PC-9 (cell line): ENCODE measurements at places on chromosomes 16 and 17.

DNA sequence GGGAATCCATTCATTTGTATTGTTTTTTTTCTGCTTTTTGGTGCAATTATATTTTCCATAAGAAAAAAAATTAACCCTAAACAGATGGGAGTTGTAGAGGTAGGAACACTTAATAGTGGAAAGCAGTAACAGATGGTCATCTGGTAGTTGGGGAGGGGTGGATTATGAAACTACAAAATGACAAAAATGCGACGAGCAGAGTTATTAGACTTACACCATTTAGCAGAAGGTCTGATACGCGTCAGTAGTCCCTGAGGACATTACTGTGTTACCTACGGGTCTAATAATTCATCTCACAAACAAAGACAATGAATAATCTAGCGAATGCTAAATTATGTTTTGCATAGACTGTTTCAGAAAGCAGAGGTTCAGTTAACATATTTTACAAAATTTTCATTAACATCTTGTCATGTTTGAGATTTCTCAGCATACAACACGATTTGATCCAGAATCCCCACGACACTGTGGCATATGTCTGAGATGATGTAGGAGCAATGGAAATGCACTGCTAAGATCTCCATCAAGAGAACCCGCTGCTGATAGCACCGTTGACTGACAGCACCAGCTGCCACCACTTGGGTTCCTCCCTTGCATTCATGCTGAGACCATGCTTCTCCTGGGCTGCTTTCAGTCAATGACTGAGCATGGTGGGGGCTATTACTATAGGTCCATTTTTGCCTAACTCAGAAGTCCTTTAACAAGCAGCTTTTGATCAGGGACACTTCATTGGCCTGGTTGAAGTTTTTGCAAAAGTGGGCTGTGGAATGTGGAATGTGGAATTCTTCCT is 182.2 kb upstream of the CPHXL start:
- DNase-seq: no peak

GRCh38 chr16:85227084-85227945 is 115.0 kb upstream of the CIBAR2 start:
- no peak for DNase-seq

- no peak for DNase-seq
Observed at GRCh38 chr17:71149607-71150006, 971.2 kb upstream of the SOX9 start.

DNA sequence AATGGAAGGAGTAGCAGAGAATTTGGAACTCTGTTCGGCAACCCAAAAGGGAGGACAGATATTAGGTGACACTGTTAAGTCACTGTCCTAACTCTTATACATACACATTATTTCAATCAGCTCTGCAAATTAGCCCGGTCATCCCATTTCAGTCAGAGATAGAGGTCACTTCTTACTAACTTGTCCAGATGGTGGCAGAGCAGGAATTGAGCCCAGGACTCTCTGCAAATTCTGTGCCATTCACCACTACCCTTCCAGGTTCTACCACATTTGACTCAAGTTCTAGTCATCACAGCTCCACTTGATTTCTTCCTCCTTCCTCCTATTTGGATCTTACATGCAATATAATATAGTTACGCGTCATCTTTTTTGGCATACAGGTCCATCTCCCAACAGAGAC is 35.9 kb upstream of the NUDT7 start:
- no peak for DNase-seq

DNA sequence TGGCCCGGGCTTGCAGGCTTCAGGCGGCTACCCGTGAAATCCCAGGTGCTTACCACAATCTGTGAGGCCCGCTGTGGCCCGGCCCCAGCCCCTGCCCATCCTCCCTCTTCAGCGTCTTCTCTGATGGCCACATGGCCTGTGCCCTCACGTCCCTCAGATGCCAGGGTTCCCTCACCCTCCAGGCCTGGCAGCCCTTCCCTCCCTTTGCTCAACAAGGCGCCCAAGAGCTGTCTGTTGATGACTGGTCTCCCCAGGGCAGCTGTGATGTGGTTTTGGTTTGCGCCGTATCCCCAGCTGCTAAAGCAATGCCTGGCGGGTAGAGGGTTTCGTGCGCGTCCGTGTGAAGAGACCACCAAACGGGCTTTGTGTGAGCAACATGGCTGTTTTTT is 35.1 kb downstream of the PMM2 start:
- no peak for DNase-seq

- DNase-seq: no peak
Observed at GRCh38 chr17:49915670-49916069, 53.3 kb upstream of the DLX4 start.

- DNase-seq: no peak
Observed at GRCh38 chr16:15031586-15031985, 24.3 kb downstream of the NTAN1 start.

DNA sequence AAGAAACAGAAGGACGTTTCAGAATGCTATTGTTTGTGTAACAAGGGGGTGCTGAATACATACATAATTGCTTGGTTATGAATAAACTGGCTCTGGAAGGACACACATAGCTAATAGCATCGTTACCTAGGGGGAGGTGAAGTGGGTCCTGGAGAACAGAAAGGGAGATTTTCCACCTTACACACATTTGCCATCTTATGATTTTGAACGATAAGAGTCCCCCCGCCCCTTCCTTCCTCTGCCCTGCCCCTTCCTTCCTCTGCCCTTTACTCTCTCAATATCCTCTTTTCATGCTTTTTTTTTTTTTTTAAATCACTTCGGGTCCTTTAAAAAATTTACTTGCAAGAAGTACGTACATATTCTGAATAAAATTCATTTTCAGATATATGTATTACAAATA is 902 bp upstream of the DHRS7B start:
- no peak for DNase-seq

DNA sequence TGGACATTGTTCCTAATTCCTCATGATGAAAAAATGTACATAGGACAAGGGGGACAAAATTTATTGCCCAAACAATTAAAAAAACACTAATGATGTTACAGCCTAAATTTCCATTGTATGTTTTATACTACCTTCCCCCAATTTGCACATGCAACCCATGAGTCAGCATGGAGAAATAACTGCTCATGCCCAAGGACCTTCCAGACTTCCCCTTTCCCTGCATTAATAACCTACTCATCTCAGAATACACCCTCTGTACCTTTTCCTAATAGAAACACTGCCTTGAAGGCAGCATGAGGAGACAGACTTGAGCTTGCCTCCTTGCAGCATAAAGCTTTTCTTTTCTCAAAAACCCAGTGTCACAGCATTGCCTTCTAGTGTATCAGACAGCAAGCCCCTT is 2402.8 kb downstream of the TP53TG3F start:
- no peak for DNase-seq

GRCh38 chr17:69228018-69228417 is 606 bp downstream of the ABCA10 start:
- no peak for DNase-seq

DNA sequence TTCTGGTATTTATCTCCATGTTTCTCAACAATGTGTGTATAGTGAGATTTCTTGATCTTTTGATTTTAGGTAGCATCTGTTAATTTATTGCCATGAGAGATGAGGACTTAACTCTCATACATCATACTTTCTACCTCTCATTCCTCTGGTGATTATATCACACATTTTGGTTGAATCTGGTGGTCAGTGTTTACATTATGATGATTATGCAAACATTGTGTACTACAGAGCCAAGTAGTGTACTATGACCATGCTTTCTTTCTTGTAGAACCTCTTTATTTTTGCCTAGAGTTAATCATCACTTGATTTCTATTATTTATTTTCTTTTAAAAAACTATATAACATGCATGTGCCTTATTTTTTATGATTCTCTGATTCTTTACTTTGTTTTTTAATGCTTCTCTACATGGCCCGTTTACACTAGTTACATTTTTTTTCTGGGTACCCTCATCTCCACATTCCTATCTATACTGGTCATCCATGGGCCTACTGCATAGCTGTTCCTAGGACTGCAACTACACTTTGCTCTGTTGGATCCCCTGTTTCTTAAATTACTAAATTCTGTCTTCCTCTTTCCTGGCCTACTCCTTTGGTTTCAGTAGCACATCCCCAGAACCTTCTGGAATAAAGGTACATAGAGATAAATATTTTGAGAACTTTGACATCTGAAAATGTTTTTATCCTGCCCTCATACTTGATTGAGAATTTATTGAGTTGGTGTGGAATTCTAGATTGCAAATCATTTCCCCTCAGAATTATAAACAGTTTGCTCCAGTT is 63.0 kb upstream of the LRRC37A3 start:
- DNase-seq: no peak

DNA sequence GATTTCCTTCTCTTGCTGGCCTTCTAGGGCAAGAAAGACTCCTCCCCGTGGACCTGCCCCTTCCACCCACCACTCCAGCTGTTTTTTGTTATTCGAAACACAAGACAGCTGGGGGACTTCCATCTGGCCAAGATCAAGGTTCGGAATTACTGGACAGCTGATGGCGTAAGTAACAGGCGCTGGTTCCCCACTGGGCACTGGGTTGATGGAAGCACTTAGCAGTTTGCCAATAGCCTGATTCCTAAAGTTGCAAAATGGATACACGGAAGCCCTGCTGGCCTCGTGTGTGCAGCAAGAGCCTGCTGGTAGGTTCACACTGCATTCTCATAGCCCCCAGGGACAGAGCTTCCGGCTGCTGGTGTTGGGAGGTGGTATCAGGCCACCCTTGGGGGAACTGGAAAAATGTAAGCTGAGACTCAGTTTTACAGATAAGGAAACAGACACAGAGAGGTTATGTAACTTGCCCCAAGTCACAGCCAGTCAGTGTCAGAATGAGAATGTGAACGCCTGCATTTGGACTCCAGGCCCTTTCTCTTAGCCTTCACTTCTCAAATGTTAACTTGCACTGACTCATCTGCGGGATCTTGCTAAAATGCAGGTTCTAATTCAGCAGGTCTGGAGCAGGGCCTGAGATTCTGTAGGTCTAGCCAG is 171.7 kb downstream of the KATNIP start:
- DNase-seq: no peak

DNA sequence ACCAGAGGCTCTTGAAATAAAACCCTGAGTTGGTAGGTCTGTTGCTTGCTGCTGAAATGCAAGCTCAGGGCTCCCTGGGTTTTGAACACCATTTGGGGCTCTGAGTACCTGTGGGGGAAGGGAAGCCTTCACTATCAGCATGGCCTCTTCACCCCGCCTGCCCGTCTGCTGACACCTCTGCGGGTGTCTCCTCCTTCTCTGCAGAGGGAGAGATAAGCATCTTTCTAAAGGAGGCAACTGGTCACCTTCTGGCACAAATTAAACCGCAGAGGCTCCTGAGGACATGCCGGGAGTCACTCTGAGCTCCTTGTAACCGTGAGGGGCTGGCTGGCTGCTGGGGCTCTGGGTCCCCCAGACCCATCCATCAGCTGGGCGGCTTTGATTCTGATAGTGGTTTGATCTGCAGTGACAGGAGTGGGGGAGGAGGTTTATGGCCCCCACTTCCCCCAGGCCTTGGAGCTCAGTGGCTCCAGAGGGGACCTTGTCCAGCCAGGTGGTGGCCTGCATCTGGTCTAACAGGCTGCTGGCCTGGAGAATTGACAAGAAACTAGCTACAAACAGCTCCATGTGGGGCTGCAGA is 123.5 kb downstream of the IRF8 start:
- no peak for DNase-seq

- DNase-seq: no peak
Observed at GRCh38 chr17:66578781-66579489, 256.0 kb upstream of the CACNG5 start.

- DNase-seq: no peak
Observed at GRCh38 chr16:83552228-83552627, 255.6 kb upstream of the HSBP1 start.

- DNase-seq: no peak
Observed at GRCh38 chr16:50717091-50717490, 23.7 kb downstream of the NOD2 start.

GRCh38 chr17:83196973-83197880 is 117.8 kb downstream of the METRNL start:
- DNase-seq: no peak

DNA sequence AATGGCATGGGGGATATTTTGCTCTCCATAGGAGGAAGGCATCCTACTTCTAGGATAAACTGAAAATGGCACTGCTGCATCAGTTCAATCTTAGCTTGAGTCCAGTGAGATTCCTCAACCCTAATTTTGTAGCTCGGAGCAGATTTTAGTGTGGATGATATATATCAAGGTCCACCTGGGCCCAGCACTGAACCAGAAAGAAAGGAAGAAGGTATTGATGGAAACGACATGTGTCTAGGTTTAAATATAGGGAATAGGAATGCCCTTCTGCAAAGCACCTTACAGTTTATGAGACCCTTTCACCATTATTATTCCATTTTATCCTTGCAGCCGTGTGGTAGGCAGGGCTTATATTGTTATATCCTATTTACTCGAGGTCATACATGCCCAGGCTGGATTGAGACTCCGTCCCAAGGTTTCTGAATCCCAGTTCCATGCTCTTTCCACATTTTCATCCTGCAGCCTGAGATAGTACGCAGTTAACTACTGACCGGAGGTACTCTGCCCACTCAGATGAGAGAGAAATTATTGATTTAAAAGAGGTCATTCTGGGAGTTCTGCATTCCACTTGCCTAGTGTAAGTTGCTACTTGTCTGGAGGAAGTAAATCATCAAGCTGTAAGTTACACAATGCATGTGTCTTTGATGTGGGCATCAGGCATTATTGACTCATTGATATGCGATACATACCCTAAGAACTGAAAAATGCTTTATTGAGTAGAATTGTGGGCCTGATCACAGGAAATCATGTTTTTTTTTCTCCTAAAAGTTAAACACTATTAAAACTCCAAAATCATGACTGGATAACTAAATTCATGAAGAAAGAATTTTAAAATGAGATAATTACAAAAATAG is 10.1 kb downstream of the KRT39 start:
- DNase-seq: peak; percentile 100

DNA sequence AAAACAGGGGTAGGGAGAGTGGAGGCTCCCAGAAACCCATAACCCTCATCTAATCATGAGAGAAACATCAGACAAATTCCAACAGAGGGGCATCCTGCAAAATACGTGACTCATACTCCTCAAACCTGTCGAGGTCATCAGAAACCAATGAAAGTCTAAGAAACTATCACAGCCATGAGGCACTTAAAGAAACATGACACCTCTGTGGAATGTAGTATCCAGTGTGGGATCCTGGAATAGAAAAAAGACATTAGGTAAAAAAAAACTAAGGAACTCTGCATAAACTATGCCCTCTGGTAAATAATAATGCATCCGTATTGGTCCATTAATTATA is 16.4 kb downstream of the CDH5 start:
- DNase-seq: peak; percentile 53

- no peak for DNase-seq
Observed at GRCh38 chr16:49424961-49425360, 51.4 kb downstream of the C16orf78 start.

GRCh38 chr17:57604771-57605674 is 140.1 kb downstream of the CCDC182 start:
- DNase-seq: no peak

DNA sequence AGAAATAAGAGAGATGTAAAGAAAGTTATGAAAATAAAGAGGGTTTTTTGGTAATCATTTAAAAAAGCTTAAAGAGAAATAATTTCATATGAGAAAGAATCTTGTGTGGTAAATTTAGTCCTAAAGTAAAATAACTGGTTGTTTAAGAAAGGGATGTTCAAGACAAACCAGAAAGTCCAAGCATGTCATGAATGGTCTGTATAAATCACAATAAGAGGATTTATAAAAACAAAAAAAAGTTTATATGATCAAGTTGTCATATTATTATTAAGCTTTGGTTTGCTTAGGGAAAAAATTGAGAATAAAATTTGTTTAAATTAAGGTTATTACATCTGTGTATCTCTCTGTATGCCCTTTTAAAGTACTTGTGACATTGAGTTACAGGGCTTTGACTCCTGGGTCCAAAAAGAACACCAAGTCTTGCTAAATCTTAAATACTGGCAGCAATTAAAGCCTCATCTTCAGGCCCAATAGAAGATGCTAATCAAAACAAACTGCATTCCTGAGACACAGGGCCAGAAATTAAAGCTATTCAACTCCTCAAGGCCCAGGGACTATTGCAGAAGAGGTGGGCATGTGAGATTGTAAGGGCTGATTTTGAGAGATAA is 15.6 kb upstream of the TRIM25 start:
- DNase-seq: no peak
